Kasumi-1 (cell line): ENCODE measurements at places on chromosomes 7 and 10.

- no peak for DNase-seq
Observed at GRCh38 chr7:106779877-106780276, 85.2 kb upstream of the PIK3CG start.

GRCh38 chr10:112209684-112210131 is 26.1 kb upstream of the GPAM start:
- DNase-seq: no peak

GRCh38 chr10:34633374-34633773 is 181.7 kb downstream of the PARD3 start:
- DNase-seq: no peak

GRCh38 chr7:142885311-142886230 is at the start of gene TRPV6:
TRPV6 (minus strand) TSS chr7:142885745.
- no peak for DNase-seq

DNA sequence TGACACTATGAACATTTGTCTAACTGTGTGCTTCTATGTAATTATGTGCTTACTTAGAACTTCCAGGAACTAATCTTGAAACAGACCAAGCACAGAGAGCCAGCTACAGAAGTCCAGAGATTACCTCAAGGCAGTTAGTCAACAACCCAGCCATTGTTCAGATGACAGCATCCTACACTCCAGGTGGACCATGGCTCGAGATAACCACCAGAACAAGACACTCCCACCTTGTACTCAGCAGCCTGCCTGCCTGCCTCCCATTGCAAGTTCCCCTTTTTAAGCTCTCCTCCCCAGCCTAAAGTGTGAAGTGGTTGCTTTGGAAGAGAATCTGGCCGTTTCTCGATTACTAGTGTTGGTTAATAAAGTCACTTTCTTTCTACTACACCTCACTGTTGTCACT is 1080.6 kb upstream of the LRRN3 start:
- peak; percentile 56 for DNase-seq

DNA sequence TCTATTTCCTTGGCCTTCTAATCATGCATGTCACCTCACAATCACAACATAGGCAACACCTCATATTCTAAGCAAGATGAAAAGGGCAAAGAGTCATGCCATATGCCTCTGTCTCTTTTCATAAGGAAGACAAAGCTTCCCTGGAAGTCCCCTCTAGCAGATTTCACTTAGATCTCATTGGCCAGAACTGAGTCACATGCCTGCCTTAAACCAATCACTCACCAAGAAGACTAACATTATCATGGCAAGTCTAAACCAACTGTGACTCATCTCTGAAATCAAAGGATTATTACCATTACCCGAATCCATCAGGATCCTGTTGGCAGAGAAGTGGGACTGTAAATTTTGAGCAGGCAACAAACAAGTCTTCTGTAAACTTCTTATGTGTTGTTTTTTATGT is 27.8 kb downstream of the CAV1 start:
- DNase-seq: no peak

DNA sequence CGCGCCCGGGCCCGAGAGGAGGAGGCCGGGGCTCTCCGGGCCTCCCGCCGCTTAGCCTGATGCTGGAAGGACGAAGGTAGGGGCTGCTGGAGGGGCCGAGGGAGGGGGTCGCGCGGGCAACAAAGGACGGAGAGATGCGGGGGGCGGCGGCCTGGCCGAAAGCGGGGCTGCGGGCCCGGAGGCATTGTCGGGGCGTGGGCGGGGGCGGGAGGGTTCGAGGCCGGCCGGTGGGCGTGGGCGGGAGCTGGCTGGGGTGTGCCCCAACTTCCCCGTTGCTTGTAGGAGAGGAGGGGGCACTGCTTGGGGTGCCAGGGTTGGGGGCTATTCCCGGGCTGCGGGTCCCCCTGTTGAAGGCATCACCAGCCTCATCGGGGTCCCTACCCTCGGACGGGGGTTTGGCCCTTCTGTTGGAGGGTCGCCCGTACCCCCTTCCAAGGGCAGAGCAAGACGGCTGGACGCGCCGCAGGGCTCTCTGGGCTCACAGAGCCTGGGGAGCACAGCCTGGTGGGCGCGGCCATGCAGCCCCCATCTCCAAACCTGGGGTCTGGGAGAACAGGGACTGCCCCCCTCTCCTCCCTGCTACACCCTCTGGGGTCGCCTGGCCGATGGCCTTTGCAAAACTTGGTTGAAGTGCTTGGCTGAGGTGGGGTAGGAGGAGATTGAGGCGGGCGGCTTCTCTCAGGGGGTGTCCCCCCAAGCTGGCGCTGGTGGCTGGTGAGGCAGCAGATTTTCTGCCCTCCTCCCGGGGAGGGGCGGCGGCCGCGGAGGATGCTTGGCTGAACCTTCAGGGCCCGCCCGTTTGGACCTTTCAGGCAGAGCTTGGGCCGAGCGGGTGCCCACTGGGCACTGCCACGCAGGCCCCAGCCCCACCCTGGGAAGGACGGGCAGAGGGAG is 699 bp downstream of the CLIP2 start:
- DNase-seq: no peak

DNA sequence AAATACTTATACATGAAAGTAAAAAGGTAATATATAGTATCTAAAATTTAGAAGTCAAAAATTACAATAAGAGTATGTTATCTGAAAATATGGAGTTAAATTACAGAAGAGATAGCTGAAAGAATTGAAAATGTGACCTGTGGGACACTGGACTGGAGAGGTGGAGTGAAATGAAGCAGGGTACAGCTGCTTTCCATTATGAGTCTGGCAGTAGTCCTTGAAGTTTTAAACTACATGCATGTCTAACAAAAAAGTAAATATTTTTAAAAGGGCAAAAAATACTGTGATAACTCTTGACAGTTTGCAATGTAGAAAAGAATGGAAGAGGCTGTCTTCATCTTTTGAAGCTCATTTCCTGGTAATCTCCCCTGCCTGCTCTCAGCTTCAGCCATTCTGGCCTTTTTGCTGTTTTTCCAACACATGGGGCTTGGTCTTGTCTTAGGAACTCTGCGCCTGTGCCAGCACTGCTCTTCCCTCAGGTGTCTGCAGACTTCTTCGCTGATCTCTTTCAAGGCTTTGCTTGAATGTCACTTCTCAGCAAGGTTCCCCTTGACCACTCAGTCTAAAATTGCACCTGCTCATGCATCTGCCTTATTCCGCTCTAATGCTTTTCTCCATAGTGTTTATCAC is 36.9 kb downstream of the PTPRZ1 start:
- no peak for DNase-seq

DNA sequence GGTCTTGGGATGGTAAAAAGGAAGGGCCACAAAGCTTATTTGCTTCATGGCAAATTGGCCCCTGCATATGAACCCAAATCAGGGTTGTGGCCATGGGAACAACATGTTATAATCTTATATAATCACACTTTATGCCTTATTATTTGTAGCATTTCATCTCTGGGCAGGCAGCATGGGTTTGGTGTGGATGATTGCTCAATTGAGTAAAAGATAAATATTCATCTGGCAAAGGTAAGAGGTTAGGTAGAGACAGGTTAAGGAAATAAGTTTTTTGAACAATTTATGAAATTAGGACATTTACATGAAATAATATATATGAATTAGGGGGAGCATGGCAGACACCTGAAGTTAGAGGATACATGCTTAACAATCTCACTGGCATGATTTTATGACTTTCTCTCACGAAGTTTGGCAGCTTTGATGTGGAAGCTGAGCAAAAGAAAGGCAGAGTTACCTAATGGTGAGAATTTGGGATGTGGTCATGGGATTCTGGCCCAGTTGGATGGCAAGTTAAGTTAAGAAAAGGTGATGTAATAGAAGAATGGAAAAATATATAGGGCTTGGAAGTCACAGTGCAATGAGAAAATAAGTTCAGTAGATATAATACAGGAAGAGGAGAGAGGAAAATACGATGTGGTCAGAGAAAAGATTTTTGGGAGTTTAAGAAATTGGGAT is 88.1 kb upstream of the FAM3C start:
- DNase-seq: no peak

GRCh38 chr10:80421707-80422536 is 13.6 kb downstream of the PRXL2A start:
- peak; percentile 81 for DNase-seq

DNA sequence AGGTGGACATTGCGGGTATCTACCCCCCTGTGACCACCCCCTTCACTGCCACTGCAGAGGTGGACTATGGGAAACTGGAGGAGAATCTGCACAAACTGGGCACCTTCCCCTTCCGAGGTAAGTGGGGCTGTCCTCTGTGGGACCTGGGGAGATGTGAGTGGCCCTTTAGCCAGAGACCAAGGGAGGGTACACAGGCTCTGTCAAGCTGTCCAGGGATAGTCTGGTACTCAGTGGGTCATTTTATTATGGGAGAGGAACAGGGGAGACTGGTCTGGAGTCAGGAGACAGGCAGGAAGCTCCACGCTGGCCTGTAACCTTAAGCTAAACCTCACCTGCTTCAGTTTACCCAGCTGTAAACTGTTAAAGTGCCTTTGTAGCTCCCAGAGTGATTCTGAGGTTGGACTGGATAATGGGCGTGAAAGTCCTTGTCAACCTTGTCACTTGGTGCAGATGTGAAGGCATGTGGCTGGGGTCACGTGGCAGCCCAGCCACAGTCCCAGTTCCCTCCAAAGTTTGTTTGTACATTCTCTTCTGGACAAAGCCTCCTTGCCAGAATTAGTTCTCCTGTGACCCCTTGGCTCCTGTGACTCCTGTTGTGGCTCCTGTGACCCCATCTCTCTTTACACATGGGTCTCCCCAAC is 729 bp downstream of the HOGA1 start:
- no peak for DNase-seq

DNA sequence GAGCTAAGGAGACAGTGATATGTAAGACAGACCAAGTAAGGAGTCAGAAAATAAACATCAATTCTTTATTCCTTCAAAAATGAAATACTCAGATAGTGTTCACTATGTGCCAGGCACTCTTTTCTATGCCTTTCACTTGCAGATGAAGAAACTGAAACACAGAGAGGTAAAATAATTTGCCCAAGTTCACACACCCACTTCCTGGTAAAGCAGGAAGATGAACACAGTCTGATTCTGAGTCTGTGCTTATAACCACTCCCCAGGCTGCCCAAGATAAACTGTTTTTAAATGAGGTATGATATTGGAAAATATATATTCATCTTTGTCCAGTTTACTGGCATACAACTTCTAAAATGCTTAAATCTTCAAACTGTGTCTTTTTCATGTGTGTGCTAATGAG is 294.4 kb upstream of the NPVF start:
- DNase-seq: no peak

DNA sequence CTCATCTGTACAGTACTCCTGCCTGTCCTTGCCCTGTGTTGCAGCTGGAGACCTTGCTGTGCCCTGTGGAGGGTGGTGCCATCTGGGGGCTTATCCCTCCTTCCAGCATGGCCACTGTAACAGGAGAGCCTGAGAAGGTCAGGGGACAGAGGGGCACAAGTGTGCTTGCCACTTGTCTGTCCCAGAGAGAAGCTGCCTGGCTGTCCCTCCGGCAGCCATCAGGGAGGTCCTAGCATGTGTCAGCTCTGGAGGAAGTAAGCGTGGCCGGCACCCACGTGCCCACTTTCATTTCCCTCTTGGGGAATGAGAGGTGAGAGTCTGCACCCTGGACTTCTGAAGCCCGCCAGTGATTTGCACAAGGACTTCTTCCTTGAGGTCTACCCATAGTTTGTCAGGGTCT is 97.0 kb upstream of the PPIF start:
- no peak for DNase-seq

DNA sequence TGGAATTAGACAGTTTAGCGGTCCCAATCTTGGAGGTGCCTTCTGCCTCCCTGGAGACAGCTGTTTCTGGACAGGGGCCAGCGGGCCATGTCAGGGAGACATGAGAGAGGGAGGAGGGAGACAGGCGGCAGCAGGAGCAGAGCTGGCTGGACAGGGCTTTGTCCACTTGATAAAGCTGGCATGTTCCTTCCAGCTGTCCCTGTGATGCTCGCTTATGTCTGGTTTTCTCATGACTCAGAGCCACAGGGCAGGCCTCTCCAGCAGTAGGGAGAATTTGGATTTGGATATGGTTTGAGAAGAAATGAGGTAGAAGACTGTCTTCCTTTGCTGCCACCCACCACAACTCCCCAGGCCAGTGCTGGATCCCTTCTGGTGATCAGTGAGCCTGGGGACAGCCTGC is 51.7 kb upstream of the SORCS3 start:
- no peak for DNase-seq

DNA sequence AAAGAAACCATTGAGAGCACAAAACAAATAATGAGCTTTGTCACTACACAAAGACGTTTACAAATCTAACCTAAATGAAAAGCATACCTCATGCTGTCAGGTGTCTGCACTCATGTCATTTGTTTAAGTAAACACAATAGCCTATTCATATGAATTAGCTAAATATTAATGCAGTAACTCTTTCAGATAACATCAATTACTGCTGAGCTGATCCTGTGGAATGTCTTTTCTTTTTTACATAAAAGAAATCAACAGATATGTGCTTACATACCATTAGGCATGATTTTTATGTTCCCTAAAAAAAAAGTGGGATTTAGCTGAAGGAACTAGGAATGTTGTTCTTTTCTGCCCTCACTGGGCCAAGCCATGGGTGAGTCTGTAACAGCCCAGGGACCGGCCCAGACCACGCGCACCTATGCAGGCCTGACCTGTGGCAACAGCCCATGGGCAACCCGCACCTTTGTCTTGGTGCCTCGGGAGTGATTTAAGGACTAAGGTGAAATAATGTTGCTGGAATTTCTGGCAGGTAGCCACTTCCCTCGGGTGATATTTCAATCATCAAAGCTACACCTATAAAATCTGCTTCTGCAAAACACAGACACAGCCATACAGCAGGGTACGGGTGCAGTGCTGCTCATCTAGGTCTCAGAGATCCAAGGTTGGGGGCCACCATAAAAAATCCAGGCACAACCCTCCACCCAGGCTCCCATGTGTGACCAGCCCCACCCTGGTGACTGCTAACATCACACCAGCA is 44.6 kb downstream of the FGFR2 start:
- no peak for DNase-seq

GRCh38 chr10:73368238-73368637 is 9.6 kb upstream of the CFAP70 start:
- DNase-seq: no peak
